Stimulated activated CD4-positive, alpha-beta T cell treated with anti-CD3 and anti-CD28 coated beads, Interleukin-4, amount 100 ng/mL, for 4 hours (primary cell): ENCODE measurements at places on chromosomes 11 and 22.

GRCh38 chr22:21972293-21972779, 10.3 kb downstream of the TOP3B start:
- DNase-seq, result peak; percentile 60

- no peak for DNase-seq
Measured at GRCh38 chr11:12800032-12800671, 125.9 kb downstream of the TEAD1 start.

DNA sequence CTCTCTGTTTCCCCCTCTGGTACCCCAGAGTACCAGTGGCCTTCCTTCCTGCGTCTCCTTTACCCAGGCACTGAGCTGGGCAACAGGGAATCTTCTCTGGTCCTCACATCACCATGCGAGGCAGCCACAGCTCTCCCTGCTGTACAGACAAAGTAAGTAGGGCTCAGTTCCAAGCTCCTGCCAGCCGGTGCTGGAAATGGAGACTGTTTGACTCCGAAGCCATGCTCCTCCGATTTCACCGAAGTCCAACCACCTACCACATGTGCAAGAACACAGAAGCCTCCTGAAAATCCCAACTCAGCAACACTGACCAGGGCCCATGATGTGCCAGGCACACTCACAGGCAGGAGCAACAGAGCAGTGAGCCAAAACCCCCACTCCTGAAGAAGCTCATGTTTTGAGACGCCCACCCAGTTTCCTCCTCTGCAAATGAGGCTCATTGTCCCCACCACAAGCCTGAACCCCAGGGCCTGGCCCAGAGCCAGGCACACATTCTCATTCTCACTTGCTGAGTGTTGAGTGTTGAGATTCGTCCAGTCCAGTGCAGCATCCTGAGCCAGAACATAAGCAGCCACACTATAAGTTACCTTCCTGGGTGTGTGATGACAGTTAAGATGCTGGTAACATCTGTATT, 156.0 kb downstream of the MPPED1 start:
- no peak for DNase-seq

GRCh38 chr11:119344291-119345010, 2.1 kb downstream of the MFRP start:
- no peak for DNase-seq

- DNase-seq, result no peak
Measured at GRCh38 chr11:66686100-66686785, 8.6 kb upstream of the RBM4B start.

DNA sequence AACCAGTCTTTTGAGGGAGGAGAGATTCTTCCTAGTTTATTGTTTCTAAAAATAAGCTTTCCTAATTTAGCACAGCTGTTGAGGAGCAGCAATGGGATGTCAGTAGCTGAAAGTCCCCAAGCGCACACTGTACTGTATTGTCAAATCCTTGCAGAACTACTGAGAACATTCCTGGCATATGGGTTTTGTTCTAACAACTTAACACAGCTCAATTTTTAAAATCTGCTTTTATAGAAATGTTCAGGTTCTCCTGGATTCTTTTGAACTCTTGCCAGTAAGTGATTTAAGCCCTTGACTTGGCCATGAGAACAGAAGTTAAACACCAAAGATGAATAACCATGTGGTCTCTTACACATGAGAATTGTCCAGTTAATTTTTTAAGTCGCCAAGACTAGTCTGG, 218.6 kb downstream of the FAT3 start:
- no peak for DNase-seq

DNA sequence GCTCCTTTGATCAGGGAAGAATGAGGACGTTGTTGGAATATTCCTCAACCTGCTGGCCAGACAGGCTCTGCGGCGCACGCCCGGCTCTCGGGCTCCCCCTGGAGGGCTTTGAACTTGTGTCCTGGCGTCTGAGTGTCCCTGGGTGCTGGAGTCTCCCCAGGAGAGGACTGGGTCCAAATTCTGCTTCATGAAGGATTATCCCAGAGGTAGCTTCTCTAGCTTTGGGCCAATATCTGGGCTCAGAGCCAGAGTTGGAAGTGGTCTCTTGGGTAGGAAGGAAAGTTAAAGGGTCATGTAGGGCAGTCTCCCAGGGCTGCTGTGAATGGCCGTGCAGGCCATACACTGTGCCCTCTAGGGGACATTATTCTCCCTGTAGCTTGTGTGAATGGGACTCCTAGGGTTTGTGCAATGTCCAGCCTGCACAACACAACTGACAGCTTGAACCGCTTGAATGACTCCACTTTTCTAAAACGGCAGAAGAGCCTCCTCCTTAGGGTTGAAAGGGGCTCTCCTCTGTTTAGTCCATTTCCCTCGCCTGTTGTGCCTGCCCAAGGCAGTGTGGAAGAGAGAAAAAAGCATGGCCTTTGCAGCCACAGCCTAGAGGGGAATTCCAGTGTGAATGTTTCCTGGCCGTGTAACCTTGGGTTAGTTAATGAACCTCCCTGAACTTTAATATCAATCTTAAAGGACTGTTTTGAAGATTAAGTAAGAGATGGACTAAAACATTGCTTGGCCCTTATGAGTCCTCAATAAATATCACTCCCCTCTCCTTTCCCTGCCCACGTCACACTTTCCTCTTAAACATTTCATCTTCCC, 111.2 kb upstream of the THY1 start:
- DNase-seq, result peak; percentile 26

DNA sequence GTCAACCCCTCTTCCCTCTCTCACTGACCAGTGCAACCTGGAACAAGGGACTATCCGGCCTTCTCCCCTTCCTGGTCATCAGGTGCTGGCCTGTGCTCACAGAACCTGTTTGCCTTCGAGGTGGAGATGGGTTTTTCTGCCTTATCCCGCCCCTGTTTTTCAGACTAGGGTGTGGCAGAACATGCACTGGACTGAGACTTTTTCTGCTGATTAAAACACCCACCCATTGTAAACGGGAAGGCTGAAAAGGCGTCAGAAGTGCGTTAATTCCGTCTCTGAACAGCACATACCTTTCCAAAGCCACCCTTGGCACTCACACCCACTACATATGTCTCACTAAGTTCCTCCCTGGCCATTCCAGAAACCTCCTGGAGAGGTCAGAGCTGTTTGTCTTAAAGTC, 4.4 kb upstream of the B3GNT6 start:
- no peak for DNase-seq

DNA sequence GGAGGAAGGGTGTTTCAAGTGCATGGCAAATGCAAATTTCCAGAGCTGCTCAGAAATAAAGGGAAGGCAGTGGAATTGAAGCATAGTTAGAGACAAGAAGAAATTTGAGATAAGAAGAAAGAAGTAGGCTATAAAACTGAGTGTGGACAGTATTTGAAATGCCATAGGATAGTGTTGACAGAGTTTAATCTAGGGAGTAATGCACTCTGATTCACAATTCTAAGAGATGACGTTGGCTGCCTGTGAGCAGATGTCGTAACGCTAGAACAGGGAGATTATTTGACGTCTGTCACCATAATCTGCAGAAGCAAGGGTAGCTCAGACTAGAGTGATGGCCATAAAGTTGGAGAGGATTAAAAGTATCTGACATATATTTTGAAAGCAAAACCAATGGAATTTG, 389.9 kb upstream of the KIRREL3 start:
- no peak for DNase-seq

GRCh38 chr22:32306561-32306960, 51.1 kb upstream of the RFPL3 start:
- DNase-seq, result no peak

GRCh38 chr11:91047882-91048281, 825.0 kb upstream of the CHORDC1 start:
- no peak for DNase-seq

GRCh38 chr22:43236411-43237166, 49.7 kb upstream of the TTLL12 start:
- no peak for DNase-seq

GRCh38 chr22:48417225-48418070, 1410.2 kb downstream of the BRD1 start:
- no peak for DNase-seq

GRCh38 chr11:14061721-14062120, 99.2 kb downstream of the SPON1 start:
- DNase-seq, result no peak

- peak; percentile 21 for DNase-seq
Measured at GRCh38 chr11:45885274-45885920, at the start of gene MAPK8IP1. Gene MAPK8IP1, plus strand, starts transcription at chr11:45885651. Its CDS starts 170 bp downstream, at chr11:45885821.

DNA sequence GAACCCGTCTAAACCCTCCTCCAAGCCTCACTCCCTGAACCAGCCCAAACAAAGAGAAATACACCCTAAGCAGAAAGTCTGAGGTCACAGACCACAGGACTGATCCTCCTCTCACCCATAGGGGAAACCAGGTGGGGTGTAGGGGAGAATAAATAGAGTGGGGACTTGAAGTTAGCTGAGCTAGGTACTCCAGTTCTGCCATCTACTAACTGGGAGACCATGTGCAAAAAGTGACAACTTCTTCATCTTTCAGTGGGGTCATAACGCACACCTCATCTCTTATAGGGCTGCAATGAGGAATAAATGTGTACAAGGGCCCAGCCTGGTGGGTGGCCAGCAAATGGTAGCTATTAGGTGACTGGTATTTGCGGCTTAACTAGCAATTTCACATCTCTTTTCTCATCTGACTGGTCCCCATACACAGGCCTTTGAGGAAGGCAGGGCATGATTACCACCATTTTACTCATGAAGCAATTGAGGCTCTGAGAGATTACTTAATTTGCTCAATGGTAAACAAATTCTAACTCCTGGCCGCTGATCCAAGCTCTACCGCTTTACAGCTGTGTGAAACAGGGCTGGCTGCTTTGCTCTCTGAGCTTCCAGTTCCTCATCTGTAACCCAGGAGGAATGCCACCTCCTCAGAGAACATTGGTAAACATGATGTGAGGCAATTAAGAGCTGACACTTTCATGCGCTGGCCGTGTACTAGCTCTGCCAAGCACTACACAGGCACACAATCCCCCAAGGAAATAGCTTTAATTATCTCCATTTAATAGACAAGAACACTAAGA, 16.6 kb downstream of the TBC1D10A start:
- peak; percentile 17 for DNase-seq

- no peak for DNase-seq
Measured at GRCh38 chr11:14148653-14149273, 186.2 kb downstream of the SPON1 start.

- DNase-seq, result no peak
Measured at GRCh38 chr22:30381264-30381663, 5.9 kb downstream of the RNF215 start.

- DNase-seq, result no peak
Measured at GRCh38 chr11:77026221-77026620, 8.0 kb upstream of the B3GNT6 start.

DNA sequence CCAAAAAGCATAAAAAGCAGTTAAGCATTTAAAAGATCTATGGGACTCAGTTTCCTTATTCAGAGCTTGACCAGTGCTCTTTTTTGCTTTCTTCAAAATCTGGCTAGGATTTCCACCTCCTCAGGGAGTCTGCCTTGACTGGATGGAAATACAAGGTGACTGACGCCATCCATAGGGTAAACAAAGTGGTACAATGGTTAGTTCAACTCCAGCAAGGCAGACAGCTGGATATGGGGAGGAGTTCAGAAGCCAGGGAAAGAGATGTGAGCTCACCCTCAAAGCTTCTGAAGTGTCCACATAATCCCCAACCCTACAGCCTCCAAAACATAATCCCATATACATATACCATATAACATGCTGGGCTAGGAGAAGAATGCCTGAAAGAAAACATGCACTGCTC, 52.0 kb downstream of the KIRREL3 start:
- DNase-seq, result no peak

DNA sequence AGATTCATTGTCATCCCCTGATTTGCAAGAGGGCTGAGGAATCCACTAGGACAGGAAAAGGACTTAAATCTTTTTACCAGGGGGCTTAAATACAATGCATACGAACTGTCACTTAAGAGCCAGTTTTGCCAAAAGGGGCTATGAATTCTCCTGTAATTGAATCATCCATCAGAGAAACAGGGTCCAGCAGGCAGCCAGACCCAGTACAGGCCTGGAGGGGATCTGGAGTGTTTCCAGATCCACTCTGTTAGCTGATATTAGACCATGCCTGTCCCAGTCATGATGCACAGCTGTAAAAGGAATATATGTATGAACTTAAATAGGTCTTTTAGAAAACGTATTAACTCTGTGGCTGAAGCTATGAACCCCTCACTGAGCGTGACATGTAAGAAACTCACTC, 53.8 kb upstream of the PRSS23 start:
- no peak for DNase-seq

GRCh38 chr11:75793966-75794365, 21.0 kb upstream of the UVRAG start:
- DNase-seq, result no peak

DNA sequence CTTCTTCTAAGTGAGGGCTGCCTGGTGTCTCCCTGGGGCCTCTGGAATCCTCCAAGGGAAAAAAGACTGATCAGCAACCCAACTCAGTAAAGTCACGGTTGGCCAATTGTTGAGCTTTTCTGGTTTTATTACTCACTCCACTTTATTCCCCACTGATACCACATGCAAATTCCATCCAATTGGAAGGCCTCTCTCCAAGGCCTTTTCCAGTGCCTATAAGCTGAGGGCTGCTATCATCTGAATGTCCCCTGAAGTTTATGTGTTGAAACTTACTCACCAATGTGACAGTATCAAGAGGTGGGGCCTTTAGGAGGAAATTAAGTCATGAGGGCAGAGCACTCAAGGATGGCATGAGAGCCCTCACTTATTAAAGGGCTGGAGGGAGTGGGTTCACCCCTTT, 463.3 kb downstream of the BUD13 start:
- no peak for DNase-seq

DNA sequence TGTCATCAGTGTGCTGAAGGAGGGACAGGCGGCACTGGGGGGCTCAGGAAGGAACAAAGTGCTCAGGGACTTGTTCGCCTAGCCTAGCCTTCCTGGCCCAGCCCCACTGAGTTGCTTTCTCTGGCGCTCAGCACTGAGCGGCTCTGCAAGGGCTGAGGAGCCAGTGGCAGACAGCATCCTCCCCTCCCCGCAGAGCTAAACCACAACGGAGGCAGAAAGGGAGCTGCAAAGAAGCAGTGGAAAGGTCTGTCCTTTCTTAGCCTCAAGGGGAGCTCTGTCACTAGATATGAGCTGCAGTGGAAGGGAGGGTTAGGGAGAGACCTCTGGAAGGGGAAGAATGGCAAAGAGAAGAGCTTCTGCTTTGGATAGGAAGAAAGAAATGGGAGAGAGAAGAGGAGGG, 89.7 kb upstream of the PHOX2A start:
- peak; percentile 8 for DNase-seq

DNA sequence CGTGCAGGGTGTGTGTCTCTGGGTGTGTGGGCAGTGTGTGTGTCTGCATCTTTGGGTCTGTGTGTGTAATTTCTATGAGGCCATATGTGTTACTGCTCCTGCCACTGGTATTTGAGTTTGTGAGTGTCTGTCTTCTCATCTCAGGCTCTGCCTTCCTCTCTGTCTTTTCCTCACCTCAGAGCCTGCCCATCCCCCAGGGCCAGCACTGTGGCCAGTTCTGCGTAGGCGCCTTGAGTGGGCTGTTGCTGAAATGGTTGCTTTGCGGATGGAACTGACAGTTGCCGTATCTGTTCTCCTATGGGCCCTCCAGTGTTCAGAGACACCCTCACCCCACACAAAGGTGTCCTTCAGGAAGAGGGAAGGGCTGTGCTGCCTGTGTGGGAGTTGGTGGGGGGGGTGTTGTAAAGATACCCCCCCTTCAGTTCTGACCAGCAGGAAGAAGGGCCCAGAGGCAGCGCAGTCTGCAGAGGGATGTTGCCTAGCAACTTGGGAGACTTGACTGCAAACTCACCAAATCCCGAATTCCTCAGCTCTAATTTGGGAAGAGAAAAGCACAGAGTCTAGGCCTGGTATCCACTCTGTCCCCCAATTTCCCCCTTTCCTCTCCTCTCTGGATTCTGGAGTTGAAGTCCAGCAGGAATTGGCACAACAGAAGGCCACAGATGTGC, 2.0 kb upstream of the NRGN start:
- no peak for DNase-seq

- no peak for DNase-seq
Measured at GRCh38 chr11:33920838-33921613, 29.1 kb upstream of the LMO2 start.

- no peak for DNase-seq
Measured at GRCh38 chr11:87897071-87897470, 278.2 kb downstream of the RAB38 start.
